Gastroesophageal sphincter (tissue), 4 donors: ENCODE measurements at places on chromosomes 1 and 21.

DNA sequence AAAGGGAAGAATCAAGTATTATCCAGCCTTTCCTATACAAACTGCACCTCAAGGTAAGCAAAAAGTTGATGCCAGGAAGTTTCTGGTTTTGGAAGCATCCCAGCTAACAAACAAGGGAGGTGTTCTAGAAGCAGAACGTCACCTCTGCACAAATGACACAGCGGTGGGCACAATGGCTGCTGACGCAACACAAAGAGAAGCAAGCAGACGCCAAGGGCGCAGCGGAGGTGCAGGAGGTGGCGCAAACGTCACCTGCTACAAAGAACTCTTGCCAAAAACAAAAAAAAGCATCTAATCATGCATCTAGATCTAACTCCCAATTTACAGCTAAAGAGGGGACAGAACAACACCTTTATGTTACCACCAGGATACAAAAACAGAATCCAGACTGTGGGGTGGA lies 88.5 kb downstream of the NPHP4 start:
- peaks cover 84% of the 10 kb centered on the region for H3K36me3 ChIP-seq
- no peak overlapping the region for H3K4me3 ChIP-seq
- no peaks in the 10 kb centered on the region for H3K4me1 ChIP-seq
- no peaks in the 10 kb centered on the region for H3K27me3 ChIP-seq
- H3K27ac ChIP-seq = no peak overlapping the region
- ATAC-seq = no peak

GRCh38 chr1:167668108-167668507 lies 38.1 kb downstream of the RCSD1 start:
- H3K4me3 ChIP-seq = no peak overlapping the region
- H3K27me3 ChIP-seq = no peaks in the 10 kb centered on the region
- no peak for ATAC-seq

DNA sequence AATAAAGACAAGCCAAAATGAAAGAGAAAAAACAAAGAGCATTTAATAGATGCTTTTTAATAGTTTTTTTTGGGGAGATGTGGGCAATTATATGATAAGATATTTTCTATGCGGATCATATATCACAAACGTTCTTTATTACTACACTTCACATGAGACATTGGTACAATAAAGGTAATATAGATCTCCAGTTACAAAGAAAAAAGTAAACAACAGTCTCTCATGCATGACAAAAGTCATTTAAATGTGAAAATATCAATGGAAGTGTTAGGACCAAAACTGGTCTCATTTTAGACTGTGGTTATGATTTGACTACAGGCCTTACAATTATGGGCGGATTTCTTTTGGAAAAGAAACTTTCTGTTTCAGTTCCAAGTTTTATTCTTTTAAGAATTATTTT lies 687.0 kb downstream of the ADGRL2 start:
- H3K4me3 ChIP-seq = no peak overlapping the region
- H3K36me3 ChIP-seq = no peaks in the 10 kb centered on the region
- H3K4me1 ChIP-seq = peaks cover 19% of the 10 kb centered on the region

GRCh38 chr1:107474877-107475612 lies 334.2 kb downstream of the NTNG1 start:
- no peak overlapping the region for H3K27ac ChIP-seq
- no peaks in the 10 kb centered on the region for H3K4me1 ChIP-seq
- no peak for ATAC-seq
- no peaks in the 10 kb centered on the region for H3K27me3 ChIP-seq
- H3K4me3 ChIP-seq = no peak overlapping the region

DNA sequence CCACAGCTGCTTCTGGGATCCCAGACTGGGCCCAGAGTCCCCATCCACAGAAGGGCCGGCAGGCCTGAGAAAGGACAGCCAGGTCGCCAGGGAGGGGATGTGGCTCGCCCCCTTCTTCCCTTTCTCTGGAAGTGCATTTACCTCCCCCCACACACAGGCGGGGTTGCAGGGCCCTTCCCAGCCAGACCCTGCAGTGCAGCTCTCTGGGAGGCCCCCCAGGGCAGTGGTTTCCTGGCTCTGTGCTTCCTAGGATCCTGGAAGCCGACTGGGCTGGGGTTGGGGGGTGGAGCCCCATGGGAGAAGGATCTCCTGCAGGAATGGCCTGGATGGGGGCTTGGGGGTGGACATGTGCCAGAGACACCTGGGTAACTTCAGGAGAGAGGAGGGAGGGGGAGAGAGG lies 4.2 kb upstream of the COL6A1 start:
- no peaks in the 10 kb centered on the region for H3K27me3 ChIP-seq
- peak overlapping the region; percentile 66 for H3K27ac ChIP-seq
- no peak for ATAC-seq
